ENCODE measurements at places on chromosomes 3 and 15.

- DNase-seq, result no peak
Observed at GRCh38 chr3:123090728-123091531, 24.1 kb downstream of the PDIA5 start.

- DNase-seq, result peak; percentile 53
Observed at GRCh38 chr15:90729261-90729660, 12.1 kb downstream of the BLM start.

DNA sequence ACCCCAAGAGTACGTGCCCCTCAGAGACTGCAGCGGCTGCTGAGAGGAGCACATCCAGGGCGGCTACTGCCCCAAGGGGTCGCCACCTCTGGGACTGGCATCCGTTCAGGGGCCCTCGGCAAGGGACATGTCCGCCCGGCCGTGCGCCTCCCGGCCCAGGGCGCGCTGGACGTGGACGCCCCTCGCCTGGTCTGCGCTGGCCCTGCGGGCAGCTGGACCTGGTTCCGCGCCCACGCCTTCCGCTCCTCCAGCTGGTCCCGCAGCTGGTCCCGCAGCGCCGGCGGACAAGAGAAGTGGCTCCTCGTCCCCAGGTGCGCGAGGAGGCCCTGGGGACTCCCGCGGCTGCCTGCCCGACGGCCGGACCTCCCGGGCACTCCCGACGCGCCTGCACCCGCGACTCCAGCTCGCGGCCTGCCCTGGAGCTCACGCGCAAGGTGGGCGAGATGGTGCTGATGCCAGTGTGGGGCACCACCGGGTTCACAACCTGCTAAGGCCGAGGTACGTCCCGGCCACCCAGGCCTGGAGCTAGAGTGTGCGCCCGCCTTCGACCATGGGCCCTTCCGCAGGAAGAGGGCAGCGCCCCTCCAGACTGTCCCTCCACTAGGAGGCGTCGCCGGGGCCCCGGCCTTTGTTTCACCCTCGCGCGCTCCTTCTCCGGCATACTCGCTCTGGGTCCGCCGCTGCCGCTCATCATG is 14.4 kb upstream of the GP9 start:
- DNase-seq, result no peak

- no peak for DNase-seq
Observed at GRCh38 chr3:18424729-18425640, at the start of gene SATB1. Gene SATB1, minus strand, starts transcription at chr3:18425339. Its CDS starts 4,372 bp downstream, at chr3:18420967.

DNA sequence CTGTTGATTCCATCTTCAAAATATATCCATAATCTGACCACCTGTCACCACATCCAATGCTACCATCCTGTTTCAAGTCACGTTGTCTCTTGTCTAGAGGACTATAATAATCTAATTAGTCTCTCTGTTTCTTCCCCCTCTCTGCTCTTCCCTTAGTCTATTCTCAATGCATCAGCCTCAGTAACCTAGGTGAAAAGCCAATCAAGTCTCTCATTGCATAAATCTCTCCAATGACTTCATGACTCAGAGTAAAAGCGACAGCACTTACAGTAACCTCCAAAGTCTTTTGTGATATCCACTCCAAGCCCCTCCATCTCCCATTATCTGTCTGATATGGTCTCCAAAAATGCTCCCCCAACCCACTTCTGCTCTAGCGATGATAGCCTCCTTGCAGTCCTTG is 7.2 kb downstream of the UBA3 start:
- DNase-seq, result no peak

DNA sequence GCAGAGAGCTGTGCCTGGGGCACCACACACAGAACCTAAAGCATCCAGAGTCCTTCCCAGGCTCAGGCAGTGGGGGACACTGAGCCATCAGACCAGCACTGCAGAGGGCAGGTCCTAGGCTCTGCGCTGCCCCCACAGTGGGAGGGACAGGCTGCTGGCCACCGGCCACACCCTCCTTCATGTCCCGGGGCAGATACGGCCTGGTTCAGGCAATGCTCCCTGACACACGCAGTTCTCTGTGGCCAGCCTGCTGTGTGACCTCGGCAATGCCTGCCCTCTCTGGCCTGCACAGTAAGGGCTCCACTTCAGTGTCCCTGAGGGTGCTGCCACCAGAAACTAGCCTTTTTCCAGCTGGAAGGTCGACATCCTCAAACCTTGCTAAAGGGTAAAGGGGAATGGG is 12.4 kb downstream of the LINGO1 start:
- no peak for DNase-seq

- no peak for DNase-seq
Observed at GRCh38 chr3:3189102-3189727, 9.7 kb upstream of the CRBN start.

DNA sequence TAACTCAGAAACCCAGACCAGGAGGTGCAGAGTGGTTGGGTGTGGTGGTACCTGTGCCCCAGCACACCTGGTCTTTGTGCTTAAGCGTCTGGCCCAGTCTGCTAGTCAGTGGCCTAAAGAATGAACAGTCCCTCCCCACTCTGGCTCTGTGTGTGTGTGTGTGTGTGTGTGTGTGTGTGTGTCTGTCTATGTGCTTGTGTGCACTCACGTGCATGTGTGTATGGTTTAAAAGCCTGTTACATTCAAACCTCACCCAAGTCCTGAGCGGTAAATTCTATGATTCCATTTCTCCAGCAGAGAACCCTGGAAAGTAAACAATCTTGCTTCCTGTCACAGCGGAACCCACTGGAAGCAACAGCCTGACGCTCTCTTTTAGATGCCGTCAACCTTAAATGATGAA is 34.2 kb downstream of the EDEM1 start:
- no peak for DNase-seq

DNA sequence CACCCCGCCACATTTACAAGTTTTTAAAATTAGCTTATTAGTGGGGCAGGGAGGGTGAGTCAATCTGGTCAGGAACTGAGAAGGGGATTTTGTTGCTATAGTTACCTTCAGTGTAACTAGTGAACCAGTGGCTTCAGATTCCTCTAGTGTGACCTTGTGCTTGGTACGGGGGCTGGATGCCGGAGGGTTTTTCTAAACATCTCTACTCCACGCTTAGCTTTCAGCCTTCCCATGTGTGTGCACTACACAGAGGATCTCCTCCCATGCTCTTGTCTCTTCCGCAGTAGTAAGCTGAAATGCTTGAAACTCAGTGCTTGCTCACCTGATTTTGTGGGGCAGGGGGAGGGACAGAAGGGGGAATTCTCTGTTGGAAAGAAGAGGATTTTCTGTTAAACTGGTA is 67.9 kb upstream of the AKAP13 start:
- no peak for DNase-seq

- no peak for DNase-seq
Observed at GRCh38 chr15:82656641-82657266, 9.6 kb upstream of the CPEB1 start.

DNA sequence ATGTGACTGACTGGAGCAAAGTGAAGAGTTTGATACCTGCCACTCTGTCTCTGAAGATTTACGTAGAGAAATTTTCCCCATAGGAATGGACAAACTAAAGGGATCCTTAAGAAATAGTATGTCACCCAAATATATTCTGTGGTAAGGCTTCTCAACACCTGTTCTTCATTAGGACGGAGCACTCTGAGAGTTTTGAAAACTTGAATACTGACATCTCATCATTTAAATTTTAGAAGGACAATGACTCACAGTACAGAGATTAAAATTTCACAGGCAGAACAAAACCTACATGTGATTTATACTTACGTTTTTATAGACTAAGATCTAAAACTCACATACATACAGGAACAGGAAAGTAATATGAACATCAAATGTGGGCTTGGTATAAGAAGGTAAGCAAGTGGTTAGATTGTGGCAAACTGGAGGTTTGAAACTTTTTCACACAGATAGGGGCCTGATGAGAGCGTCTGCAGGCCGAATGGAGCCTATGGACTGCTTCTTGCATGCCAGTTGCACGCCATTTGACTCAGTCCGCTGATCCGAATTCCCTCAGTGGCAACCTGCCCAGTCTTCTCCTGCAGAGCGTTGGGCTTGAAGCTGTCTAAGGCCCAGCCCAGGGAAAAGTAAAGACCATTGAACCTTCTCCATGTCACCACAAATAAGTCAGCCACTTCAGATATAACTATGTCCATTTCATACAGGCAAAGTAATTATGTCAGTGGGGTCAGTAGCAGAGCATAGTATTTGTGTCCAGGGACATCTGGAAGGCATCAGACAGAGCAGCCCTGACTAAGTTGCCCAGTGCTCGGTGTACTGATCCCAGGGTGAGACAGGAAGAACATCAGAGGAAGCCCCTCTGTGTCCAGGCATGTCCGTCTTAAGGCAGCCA is 45.7 kb downstream of the ZBTB38 start:
- no peak for DNase-seq

DNA sequence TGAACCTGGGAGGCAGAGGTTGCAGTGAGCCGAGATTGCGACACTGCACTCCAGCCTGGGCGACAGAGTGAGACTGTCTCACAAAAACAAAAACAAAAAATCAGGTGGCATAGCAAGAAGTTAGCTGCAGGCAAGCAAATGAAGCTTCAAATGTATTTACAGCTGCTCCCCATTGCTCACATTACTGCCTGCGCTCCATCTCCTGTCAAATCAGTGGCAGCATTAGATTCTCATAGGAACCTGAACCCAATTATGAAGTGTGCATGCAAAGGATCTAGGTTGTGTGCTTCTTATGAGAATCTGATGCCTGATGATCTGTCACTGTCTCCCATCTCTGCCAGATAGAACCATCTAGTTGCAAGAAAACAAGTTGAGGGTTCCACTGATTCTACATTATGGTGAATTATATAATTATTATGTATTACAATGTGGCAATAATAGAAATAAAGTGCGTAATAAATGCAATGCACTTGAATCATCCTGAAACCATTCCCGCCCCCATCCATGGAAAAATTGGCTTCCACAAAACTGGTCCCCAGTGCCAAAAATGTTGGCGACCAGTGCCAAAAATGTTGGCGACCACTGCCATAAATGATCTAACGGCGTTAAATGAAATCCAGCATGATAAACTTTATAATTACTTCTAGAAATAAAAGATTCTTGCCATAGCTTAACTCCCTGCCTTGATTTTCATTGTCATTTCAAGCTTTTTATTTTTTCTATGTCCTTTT is 616.7 kb upstream of the NAALADL2 start:
- no peak for DNase-seq

GRCh38 chr15:72836676-72837330 is 53.2 kb upstream of the ADPGK start:
- DNase-seq, result no peak

- DNase-seq, result no peak
Observed at GRCh38 chr3:67377299-67377698, 277.1 kb downstream of the SUCLG2 start.

- DNase-seq, result no peak
Observed at GRCh38 chr3:176692199-176692965, 504.9 kb downstream of the TBL1XR1 start.

- no peak for DNase-seq
Observed at GRCh38 chr3:139769796-139770195, 92.0 kb upstream of the NMNAT3 start.
